Kasumi-1 (cell line): ENCODE measurements at places on chromosomes 2 and 18.
A peak's percentile ranks its signal among the peaks of the same experiment; 100 is the strongest.

- no peak for DNase-seq
These were observed 211.4 kb downstream of the TFCP2L1 start for GRCh38 chr2:121073320-121074210.

- DNase-seq, result no peak
These were observed 89.9 kb downstream of the TMEM18 start for GRCh38 chr2:587087-587960.

GRCh38 chr18:61064911-61065310 is 268.3 kb upstream of the CDH20 start:
- no peak for DNase-seq

DNA sequence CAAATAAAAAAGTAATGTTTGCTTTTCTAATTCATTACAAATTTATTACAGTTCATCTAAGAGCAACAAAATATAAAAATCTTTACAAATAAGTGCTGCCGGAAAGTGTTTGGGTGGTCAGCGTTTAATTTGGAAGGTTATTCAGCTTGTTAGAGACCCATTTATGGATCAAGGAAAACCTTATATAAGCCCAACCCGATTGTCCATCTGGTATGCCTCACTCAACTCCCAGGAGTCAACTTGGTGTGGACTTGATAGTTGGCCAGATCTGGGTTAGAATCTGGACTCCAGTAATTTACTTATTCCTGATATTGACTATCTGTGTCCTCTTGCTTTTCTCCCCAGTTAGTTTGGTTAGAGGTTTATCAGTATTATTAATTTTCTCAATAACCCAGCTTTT is 106.2 kb downstream of the KCTD1 start:
- DNase-seq, result no peak

DNA sequence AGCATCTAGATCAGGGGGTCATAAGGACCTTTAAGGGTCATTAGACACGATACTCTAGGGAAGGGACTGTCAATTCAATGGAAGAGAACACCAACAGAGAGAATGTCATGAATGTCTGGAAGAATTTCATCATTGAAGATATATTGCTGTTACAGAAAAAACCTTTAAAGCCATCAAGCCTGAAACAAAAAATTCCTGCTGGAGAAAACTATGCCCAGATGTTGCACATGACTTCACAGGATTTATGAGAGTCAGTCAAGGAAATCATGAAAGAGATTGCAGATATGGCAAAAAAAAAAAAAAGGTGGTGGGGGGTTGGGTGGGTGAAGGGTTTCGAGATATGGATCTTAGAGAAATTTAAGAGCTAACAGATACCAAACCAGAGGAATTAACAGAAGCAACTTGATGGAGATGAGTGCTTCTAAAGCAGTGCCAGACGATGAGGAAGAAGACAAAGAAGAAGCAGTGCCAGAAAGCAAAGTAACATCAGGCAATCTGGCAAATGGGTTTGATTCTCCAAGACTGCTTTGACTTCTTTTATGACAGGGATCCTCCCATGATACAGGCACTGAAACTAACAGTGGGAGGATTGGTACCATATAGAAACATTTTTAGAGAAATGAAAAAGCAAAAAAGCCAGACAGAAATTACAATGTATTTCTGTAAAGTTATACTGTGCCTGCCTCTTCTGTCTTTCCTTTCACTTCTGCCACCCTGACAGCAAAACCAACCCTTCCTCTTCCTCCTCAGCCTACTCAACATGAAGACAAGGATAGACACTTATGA is 28.5 kb downstream of the MAP4K3 start:
- peak; percentile 18 for DNase-seq

- DNase-seq, result no peak
These were observed 37.5 kb upstream of the CYP26B1 start for GRCh38 chr2:72185206-72185605.

DNA sequence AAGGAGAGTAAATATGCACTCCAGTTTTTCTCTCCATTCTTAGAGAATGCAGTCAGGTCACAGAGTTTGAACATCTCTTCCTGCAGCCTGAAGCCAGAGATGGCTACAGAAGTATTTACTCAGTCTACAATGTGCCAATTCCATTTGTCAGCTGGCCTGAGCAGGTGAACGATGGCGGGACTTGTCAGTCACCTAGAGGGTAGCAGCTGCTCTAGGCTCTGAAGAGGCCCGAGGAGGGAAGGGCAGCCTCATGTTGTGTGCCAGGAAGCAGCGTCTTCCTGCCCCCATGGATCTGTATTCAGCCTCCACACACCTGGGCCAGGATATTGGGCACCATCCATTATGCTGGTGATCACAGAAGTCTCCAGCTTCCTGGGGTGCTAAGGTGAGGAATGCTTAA is 316.7 kb upstream of the CHAC2 start:
- no peak for DNase-seq

GRCh38 chr2:16642088-16642487 is 23.5 kb downstream of the CYRIA start:
- no peak for DNase-seq

DNA sequence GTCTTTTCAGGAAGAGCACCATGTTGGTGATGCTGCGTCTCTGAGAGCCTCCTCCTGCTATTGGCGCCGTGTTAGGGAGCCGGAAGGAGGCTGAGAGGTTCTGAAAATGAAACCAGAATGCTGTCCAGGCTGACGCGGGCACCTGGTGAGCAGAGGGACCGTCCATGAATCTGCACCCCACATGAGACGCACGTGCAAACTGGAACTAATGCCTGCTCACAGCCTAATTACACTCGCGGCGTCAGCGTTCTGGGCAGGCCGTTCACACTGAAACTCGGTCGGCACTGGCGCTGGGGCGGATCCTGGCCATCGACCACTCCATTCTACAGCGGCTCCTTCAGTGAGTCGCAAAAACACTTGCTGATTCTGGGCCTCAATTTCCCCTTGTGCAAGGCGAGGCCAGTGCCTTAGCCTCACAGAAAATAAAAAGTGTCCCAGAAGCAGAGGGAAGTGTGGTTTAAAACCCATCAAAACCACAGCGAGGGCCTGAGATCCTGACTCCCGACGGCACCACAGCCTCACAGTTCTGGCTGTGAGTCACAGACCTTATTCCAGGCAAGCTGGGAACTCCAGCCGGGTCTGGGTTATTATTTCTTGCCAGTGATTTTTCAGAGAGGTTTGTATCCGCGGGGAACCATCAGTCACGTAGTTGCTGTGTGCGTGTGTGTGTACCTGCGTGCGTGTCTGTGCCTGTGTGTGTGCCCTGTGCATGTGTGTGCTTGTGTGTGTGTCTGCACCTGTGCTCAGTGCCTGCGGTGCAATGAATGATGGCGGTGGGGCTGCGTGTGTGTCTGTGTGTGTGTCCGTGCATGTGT is 49.1 kb upstream of the CTDP1 start:
- DNase-seq, result no peak

GRCh38 chr2:132668189-132668823 is 1.7 kb downstream of the LYPD1 start:
- DNase-seq, result no peak

GRCh38 chr18:28005164-28005563 is 171.8 kb downstream of the CDH2 start:
- no peak for DNase-seq

- DNase-seq, result no peak
These were observed 254.3 kb downstream of the METTL4 start for GRCh38 chr18:2316751-2317696.

- no peak for DNase-seq
These were observed 131.4 kb downstream of the CDH20 start for GRCh38 chr18:61464551-61465142.

DNA sequence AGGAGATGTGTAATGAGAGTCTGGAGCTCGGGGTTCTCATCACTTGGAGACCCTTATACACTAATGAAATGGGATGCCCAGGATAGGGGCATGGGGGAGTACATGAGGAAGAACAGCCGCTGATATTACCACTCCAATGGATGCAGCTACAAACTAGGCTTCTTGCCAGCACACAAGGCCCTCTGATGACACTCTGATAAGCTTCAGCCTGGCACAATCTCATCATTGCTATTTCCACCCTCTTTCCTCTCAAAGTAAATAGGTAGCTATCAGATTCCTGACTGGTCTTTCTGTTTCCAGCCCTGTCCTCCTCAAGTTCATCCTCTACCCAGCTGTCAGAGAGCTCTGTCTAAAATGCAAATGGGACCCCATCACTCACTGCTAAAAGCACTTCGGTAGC is 103.0 kb downstream of the GPR39 start:
- no peak for DNase-seq

- no peak for DNase-seq
These were observed 132.7 kb upstream of the NDUFV2 start for GRCh38 chr18:8969639-8970390.

DNA sequence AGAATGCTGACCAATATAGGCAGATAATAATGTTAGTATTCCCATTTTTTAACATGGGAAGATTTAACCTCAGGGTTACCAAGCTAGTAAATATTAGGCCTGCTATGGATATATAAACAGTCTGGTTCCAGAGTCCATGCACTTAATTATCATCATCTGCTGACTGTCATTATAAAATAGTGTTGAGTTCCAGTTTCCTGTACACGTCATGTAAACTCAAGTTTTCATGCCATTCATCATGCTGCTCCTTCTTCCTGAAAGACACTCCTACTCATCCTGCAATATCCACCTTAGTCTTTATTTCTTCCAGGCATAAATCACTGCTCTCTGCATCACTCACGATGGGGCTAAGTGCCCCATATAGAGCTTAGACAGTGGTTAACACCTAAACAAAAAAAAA is 420.8 kb upstream of the SPHKAP start:
- DNase-seq, result no peak

- peak; percentile 94 for DNase-seq
These were observed 94.3 kb downstream of the CDCA7 start for GRCh38 chr2:173448938-173449471.

DNA sequence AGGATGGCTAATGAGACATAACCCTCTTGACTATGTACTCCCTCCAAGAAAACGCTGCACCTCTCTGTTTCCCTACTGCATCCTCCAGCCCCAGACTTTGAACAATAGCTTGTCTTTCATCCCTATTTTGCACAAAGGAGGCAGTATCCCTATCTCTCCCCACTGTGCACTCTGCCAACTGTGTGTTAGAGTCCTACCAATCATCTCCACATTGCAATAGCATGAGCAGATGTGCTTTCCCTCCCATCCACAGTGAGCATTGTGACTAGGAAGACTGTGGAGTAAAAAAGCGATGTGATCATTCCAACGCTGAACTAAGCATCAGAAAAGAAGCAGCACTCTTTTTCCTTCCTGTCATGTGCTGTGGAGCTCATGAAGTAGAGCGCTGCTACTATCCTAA is 206.3 kb upstream of the GULP1 start:
- DNase-seq, result no peak

DNA sequence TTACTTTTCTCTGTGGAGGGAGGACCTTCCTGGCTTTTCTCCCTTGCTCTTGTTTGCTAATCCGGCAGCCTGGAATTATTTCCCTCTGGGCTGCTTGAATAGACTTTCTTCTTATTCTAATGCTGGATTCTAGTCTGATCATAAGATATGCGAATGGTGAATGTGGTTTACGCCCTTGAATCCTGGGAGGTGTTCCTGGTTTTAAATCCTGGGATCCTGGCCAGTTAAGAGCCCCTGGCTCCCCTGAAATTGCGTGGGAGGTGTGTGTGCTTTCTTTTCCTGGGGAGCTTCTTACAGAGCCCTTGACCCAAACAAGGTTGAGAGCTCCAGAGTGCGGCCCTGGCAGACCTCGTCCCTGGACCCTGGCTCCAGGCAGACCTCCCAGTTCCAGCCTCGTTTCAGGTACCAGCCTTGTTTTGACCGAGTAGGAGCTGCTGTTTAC is 2.8 kb downstream of the SH3BP4 start:
- DNase-seq, result no peak

- no peak for DNase-seq
These were observed 69.1 kb upstream of the TCF7L1 start for GRCh38 chr2:85063981-85064599.

DNA sequence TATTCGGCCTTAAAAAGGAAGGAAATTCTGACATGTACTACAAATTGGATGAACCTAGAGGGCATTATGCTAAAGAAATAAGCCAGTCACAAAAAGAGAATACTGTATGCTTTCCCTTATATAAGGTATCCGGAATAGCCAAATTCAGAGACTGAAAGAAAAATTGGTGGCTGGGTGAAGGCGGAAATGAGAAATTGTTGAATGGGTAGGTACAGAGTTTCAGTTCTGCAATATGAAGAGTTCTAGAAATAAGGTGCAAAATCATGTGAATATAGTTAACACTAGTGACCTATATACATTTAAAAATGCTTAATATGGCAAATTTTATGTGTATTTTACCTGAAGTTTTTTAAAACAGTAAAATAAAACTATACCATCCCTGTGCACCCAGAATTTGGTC is 43.1 kb downstream of the RMP24 start:
- no peak for DNase-seq

DNA sequence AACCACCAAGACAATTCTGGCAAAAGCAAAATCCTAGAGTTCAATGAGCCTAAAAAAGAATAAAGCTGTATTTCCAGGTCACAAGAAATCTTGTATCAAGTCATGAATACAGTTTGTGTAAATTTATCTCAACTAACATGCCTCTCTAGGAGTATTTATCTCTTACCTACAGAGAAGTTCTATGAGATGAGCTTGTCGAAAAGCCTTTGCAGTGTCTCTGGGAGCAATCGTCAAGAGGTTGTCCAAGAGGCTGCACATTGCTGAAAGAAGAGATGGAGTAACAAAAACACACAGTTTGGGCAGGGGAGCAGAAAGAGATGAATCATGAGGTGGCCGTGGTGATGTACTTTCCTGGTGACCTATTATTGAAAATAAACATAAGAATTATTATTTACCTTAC is 112.0 kb upstream of the CD226 start:
- no peak for DNase-seq

- no peak for DNase-seq
These were observed 14.0 kb upstream of the NTSR2 start for GRCh38 chr2:11683966-11684365.

GRCh38 chr2:169670215-169670651 is 24.0 kb downstream of the CFAP210 start:
- DNase-seq, result no peak

DNA sequence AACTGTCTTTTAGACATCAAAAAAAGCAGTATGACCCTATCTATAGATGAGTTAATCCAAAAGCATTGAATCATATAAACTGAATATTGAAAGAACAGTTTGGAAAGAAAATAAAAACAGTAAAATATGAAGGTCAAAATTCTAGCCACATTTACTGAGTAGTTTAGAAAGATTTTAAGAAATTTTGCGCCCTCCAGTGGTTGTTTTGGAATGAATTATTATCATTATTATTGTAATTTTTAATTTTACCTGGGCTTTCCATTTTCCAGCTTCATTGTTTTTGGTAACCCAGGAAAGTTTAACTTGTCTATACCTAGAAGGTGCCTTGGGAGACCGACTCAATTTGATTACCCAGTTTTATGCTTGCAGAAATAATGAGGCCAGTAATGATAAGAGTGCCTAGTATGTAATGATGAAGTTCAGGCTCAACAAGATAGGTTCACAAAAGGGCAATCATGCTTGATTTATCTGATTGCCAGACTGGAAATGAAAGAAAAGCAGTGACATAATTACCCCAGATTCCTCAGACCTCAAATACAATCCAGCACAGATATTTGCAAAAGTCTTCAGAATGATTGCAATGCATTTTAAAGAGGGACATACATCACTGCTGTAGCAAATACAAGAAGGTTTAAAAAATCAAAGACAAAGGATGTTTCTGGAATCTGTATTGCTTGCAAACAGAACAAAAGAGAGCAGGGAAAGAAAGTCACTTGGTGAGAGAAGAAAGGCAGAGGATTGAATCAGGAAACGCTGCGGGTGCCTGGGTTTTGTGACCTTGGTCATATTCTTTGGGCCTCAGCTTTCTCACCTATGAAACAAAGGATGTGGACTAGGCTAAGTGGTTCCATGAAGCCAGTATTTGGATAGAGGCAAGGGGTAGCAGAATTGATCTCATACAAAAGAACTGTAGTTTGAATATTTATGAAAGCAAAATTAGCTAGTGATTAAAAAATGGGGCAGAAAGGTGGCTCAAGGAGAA is 153.8 kb downstream of the MAP2 start:
- peak; percentile 6 for DNase-seq

- DNase-seq, result no peak
These were observed 15.6 kb downstream of the TMEM127 start for GRCh38 chr2:96250188-96250587.
